ENCODE measurements at places on chromosomes 2 and 18.

DNA sequence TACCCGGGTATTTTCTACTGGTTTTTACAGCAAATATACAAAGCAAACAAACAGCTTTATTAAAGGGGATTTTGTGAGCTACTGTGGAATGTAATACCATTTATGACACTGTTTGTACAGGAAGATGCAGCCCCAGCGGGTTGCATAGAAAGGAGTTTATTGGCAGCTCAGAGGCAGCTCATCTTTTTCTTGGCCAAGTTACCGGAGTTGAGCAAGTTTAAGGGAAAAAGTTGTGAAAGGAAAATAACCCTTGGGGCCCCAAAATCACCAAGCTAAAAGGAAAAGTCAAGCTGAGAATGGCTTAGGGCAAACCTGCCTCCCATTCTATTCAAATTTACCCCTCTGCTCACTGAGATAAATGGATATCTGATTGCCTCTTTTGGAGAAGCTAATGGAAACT lies 60.8 kb downstream of the MOB4 start:
- no peak for DNase-seq

- peak; percentile 5 for DNase-seq
Measured at GRCh38 chr18:36379435-36379984, 82.0 kb downstream of the FHOD3 start.

DNA sequence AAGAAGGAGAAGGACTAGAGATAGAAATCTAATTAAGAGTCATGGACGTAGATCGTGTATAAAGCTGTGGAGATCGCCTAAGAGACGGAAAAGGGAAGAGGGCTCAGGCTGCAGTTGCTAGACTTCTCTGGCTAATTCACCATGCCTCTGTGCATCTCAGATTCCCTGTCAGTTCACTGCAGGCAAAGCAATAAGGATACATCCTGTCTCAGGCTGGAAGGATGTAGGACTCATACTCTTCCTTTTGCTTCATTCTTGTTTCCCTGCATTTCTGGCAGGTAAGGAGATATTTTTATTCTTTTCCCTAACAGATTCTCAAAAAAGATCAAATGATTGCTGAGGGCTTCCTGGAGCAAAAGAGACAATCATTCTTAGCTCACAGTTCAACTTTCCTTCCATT lies 112.5 kb downstream of the AP1S3 start:
- DNase-seq = no peak

DNA sequence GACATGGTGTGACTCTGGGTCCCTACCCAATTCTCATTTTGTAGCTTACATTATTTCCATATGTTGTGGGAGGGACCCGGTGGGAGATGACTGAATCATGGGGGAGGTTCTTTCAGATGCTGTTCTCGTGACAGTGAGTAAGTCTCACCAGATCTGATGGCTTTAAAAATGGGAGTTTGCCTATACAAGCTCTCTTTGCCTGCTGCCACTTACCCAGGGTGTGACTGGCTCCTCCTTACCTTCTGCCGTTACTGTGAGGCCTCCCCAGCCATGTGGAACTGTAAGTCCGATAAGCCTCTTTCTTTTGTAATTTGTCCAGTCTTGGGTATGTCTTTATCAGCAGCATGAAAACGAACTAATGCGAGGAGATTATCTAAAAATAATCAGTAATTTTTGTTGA lies 1683.2 kb upstream of the SLC39A10 start:
- DNase-seq = no peak

GRCh38 chr2:146844226-146844990 lies 1000.4 kb upstream of the ACVR2A start:
- no peak for DNase-seq

- DNase-seq = peak; percentile 89
Measured at GRCh38 chr2:45009928-45010701, 863 bp upstream of the SIX2 start.

- no peak for DNase-seq
Measured at GRCh38 chr2:181680055-181680936, at the start of gene NEUROD1. Gene NEUROD1, minus strand, starts transcription at chr2:181680517. Its CDS starts 1,657 bp downstream, at chr2:181678860.

GRCh38 chr18:3062798-3063680 lies 50.1 kb upstream of the LPIN2 start:
- DNase-seq = no peak

DNA sequence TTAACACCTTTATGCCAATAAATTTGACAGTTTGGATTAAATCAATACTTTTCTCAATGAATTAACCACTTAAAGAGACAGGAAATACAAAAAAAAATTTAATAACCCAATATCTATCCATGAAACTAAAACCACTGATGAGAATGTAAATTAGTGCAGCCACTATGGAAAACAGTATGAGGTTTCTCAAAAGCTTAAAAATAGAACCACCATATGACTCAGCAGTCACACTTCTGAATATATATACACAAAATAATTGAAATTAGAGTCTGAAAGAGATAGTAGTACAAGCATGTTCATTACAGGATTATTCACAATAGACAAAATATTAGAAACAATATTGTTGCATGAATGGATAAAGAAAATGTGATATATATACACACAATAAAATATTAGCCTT lies 382.1 kb upstream of the SETBP1 start:
- DNase-seq = no peak

GRCh38 chr2:53969285-53969967 lies 1.4 kb downstream of the PSME4 start:
- no peak for DNase-seq

DNA sequence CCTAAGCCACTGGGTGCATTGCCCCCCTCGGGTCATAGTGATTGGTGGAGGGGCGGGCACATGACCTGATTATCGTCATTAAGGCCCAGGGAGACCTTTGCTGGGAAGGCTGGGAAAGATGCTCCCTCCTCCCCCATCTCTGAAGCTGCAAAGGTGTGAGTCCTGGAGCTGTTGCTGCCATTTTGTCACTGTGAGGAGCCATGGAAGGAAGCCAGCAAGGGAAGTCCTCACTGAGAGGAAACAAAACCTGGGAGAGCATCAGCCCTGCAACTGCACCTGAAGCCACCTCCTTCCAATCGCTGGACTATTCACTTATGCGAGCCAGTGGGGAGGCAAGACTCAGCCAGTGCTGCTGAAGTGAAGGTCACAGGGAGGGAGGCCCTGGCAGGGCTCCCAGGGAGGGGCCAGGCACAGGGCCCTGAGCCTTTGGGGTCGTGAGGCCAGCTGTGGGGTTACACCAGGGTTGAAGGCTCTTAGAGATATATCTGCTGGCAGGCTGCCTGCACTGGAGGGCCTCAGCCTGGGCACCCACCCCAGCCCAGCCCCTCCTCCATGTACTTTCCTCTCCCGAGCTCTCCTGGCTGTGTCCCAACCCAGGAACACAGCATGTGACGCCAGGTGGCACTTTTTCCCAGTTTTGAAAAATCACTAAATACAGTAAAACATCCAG lies 10.7 kb upstream of the FAHD2A start:
- peak; percentile 55 for DNase-seq

- DNase-seq = no peak
Measured at GRCh38 chr2:96940001-96940615, 46.3 kb downstream of the FAM178B start.

- no peak for DNase-seq
Measured at GRCh38 chr2:32277363-32277673, 386 bp upstream of the YIPF4 start.

GRCh38 chr2:232365621-232366321 lies 12.8 kb upstream of the ALPP start:
- DNase-seq = no peak

DNA sequence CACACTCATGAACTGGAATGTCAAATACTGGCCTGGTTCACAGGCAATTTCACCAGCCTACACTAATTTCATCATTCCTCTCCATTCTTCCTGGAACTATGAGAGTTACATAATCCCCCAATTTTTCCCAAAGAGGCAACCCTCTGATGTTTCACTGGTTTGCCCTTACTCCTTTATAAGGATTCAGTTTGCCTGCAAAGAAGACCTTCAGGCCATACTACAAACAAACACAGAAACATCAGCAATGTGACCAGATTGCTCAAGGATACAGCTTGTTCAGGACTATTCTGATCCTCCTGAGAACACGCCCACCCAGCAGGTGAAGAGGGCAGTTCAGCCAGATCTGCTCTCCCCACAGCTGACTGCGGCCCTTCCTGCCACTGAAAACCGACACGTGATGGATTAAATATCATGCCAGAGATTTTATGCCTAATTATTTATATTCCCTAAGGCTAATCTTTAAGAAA lies 215.5 kb downstream of the ETAA1 start:
- DNase-seq = no peak

DNA sequence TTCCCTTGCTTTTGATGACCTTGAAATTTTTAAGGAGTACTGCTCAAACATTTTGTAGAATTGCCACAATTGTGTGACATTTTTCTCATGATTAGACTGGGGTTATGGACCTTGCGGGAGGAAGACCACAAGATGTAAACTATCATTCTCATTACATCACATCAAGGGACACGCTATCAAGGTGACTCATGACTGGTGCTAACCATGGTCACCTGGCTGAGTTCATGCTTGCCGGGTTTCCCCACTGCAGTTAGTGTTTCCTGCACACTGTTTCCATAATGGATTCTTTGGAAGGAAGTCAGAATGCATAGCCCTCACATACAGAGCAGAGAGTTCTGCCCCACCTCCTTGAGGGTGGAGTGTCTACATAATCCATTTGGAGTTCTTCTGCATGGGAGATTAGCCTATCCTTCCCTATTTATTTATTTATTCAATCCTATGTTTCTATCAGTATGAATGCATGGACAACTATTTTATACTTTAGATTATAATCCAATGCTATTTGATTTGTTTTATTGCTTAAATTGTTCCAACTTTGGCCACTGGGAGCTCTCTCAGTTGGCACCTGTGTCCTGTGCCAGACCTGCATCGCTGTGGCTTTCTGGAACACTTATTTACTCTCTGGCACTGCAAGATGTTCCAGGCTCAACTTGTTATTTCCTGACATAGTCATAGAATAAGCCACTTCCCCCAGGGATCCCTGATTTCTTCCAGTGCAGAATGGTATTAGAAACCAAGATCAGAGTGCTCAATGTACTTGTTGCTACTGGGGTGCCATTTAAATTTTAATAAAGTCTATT lies 6.0 kb downstream of the MC2R start:
- no peak for DNase-seq

GRCh38 chr2:172753610-172754009 lies 18.0 kb downstream of the RAPGEF4 start:
- DNase-seq = no peak

- DNase-seq = no peak
Measured at GRCh38 chr2:123901256-123901655, 123.8 kb upstream of the CNTNAP5 start.

DNA sequence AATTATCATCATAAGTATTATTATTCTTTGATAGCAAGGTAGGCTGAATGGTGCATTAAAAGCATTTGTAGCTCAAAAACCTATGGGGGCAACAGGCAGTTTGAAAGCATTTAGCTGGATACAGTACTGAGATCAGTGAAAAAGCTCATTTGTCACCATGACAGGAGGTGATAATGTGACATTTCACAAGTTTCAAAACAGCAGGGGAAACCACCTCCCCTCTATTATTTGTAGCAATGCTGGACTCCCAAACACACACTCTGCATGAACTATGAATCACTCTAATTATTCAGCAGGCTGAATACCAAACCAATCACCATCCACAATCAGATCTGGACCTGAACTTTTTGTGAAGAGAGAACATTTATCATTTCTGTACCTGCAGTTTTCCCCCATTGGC lies 63.4 kb downstream of the MYO5B start:
- no peak for DNase-seq

- DNase-seq = no peak
Measured at GRCh38 chr18:27665264-27665799, 480.2 kb upstream of the CHST9 start.

- no peak for DNase-seq
Measured at GRCh38 chr2:42459296-42459695, 34.5 kb downstream of the KCNG3 start.

GRCh38 chr18:74790451-74790850 lies 192.8 kb downstream of the ZNF407 start:
- no peak for DNase-seq

DNA sequence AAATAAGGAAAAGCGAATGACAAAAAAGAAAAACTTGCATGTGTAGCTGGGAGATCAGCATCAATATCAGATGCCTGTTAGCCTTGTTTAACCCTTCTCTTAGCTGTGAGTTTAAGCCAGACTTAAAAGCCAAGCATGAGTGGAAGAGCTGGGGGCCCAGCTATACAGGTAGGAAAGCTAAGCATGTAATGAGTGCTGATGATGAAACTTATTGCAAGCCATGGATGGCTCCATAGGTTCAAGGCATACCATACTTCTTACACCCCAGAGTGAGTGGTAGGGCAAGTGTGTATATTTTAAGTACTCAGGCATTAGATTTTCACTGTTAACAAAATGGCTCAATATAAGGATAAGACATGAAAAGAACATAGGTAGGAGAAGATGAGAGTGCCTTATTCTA lies 28.0 kb downstream of the RBBP8 start:
- DNase-seq = no peak

DNA sequence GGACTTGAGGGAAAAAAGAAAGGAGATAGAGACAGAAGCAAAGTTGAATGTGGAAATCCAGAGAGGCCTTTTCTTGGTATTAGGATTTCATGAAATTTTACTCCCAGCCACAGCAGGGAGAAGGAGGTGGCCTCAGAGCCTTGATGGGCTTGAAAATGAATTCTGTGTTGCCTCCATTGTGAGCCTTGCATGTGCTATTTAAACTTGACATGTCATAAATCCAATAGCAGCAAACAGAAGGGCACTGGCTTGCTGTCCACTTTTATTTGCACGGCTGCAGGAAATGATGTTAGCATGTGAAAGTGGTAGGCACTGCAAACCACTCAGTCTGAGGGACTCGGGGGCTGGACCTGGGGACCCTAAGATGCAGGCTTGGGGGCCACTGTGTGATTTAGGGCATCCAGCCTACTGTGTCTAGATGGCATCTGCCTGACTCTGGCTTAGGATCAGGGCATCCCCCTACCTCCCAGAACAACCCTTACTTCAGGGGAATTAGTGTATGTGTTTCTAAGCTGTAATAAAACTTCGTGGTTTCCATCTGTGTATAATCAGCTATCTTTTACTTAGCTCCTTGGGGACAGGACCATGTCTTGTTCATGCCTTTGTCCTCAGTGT lies 139.1 kb upstream of the SKOR2 start:
- no peak for DNase-seq

GRCh38 chr2:170689481-170689880 lies 25.7 kb upstream of the SP5 start:
- DNase-seq = no peak

DNA sequence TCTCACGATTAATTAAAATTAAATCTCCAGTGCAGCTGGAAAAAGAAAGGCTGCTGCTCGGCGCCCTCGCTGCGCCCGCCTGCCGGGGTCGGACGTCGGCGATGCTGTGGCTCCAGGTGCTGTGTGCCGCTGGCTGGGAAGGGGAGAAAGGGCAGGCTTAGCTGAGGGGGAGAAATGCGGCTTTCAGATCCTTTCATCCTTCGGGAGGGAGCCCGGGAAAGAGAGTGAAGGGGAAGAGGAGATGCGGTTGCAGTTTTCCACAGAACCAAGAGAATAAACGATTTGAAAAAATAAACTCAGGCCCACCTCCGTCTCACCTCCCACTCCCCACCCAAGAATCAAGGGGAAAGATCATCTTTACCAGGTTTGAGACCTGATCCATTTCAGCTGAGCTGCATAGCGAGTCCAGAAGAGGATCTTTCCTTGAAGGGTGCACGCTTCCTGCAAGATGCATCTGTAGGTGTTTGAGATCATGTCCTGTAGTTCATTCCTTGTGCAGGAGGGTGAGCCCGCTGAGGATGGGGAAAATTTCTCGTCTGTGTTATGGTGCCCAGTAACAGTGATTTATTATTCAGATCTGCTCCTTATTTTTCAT lies 495 bp downstream of the TMEM169 start:
- DNase-seq = no peak

Data from coronary artery (tissue), 2 donors.